ENCODE measurements at places on chromosomes 1 and 21. TPM values are rescaled to one million over a fixed set of nuclear protein-coding genes. Genes with fewer than 3 reads are reported as not detected.

CAMK1G gene
- 0.24 TPM for total RNA-seq

AMY2B gene
- total RNA-seq = 0.67 TPM

MARK1 gene
- 0.06 TPM for total RNA-seq

TMEM269 gene
- total RNA-seq = 0.08 TPM

SLFNL1 gene
- total RNA-seq = not detected

APOBEC4 gene
- not detected for total RNA-seq

CLIC6 gene
- 0.08 TPM for total RNA-seq

TATDN3 gene
- 13.3 TPM for total RNA-seq

LDLRAD1 gene
- total RNA-seq = not detected

NHLH1 gene
- 0.35 TPM for total RNA-seq

Data from A549 treated with DMSO at 1 μM for 4 hours (cell line).